ENCODE measurements at places on chromosomes 7 and 10.

GRCh38 chr7:29548823-29549222 is 14.8 kb upstream of the PRR15 start:
- no peak for DNase-seq

DNA sequence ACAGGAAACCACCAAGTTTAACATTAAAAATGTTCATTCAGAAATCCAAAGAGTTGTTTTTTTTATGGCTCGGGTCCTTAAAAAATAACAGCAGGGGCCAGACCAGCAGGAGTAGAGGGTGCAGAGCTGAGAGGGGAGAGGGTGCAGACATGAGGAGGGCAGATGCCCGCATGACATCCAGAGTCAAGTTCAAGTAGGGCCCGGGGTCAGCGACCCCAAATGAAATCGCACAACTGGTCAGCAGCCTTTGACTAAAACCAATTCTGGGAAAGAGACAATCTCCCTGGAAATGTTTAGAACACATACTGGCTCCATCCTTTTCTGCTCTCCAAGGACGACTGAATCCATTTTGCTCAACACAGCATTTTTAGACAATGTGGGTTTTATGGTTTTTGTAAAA is 297.5 kb downstream of the FGFR2 start:
- no peak for DNase-seq

GRCh38 chr10:4647109-4647785 is 178.8 kb upstream of the AKR1E2 start:
- no peak for DNase-seq

DNA sequence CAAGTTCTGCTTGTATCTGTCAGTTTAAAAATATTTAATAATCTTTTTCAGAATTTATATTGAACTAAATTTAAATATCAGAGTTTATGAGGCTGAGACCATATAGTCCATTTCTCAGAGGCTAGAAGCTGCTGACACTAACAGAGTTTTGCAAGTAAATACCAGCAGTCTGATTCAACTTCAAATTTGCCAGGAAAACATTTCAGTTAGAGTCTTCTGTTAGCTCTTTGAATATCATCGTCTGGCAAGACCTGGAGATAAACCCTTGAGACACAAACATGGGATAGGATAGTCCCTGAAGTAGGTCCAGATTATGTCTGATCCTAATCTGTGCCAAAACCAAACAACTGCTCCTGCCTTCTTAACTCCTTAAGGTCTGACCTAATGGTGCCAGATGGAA is 472.8 kb upstream of the STEAP1 start:
- DNase-seq = no peak

DNA sequence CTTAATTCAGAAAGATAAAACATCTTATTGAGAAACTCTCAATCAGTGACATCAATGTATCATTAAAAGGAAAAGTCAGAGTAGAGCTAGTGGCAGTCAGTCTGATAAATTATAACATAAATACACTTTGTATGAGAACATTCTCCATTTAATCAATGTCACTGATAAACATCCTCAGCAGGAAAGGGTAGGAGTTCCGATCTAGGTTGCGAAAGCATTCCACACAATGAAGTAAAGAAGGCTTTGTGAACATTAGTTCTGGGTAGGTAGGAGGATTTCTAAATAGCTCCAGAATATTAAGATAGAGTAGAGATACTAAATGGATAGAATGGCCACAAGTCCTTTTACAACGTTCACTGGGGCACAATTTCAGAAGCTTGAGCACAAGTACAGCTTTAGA is 179.7 kb upstream of the MALRD1 start:
- no peak for DNase-seq

DNA sequence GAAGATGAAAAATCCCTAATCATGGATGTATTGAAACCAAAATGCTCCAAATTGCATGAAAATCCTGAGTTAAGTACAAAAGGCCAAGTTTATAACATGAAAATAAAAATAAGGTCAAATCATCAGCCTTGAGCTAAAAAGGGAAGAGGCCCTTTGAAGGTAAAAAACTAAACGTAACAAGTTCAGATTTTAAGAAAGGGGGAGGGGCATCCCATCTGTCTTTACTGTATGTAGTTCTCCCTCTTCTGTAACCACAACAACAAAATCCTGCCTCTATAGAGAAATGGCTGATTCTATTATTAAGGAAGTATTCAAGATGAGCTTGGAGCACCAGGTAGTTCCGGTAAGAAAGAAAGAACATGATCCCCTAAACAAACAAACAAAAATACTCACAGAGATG is 64.7 kb downstream of the TPK1 start:
- DNase-seq = no peak

- DNase-seq = no peak
These were observed 400.9 kb downstream of the KCNMA1 start for GRCh38 chr10:77236700-77237099.

Data from stimulated activated CD8-positive, alpha-beta memory T cell treated with anti-CD3 and anti-CD28 coated beads, Interleukin-4, amount 100 ng/mL, for 48 hours (primary cell).